Mesothelial cell of epicardium (in vitro differentiated cells): ENCODE measurements at places on chromosomes 16 and 17.

DNA sequence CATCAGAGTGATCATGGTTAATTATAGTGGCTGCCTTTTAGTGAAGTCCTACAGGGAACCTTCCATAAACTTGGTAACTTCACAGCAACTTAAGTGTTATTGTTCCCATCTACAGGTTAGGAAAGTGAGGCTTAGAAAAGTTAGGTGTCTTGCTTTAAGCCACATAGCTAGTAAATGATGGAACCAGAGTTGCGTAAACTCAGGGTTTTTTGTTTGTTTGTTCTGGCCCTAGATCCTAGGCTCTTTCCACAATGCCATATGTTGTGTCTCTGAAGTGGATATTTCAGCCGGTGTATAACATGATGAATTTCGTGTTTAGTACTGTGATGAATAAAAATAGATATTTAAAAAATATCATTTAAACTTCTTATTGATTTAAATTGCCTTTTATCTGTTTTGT, 27.6 kb downstream of the DNAH9 start:
- no peak for DNase-seq

- peak; percentile 76 for DNase-seq
Measured at GRCh38 chr16:88743693-88744576, 37.6 kb downstream of the CTU2 start.

GRCh38 chr16:71337631-71338030, 20.9 kb upstream of the CALB2 start:
- DNase-seq = no peak

GRCh38 chr16:52963212-52963854, 89.4 kb downstream of the CHD9NB start:
- DNase-seq = no peak

GRCh38 chr17:64354824-64355535, 35.7 kb downstream of the PECAM1 start:
- no peak for DNase-seq

DNA sequence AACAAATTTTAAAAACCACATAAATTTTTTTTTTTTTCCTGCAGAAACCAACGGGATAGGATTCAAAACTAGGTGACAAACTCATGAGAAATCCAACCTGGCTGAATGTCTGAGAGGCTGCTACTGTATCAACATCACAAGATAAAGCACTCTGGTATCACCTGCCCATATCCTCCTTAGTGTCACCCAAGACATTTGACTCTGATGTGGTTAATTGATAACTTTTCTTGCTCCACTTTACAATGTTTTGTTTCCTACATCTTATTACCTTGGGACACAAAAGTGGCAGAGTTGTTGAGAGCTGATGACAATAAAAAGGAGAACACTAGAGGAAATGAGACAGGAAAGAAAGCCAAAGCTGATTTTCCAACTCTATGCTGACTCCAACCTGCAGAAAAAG, 4.0 kb upstream of the FBXL20 start:
- no peak for DNase-seq

DNA sequence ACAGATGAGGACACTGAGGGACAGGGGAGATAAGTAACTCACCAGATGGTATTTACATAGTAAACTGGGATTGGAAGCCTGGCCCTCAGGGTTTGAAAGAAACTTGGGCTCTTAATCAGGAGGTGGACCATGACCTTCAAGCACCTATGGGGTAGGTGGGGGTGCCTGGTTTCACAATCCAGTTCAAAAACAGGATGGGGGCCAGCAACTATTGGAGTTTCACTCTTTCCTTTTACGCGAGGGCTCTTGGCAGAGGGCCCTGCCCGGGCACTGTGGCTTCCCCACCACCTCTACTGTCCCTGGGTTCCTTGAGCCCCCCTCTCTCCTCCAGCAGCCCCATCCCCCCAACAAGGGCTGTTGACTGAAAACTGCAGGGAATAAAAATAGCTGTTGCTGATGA, 11.3 kb upstream of the PRR29 start:
- no peak for DNase-seq

GRCh38 chr16:68737046-68737729, at the start of gene CDH1:
Gene CDH1, plus strand, starts transcription at chr16:68737292. Its CDS starts 124 bp downstream, at chr16:68737416.
- DNase-seq = peak; percentile 79

- no peak for DNase-seq
Measured at GRCh38 chr16:67663877-67664222, 2.7 kb downstream of the ENKD1 start.

- DNase-seq = no peak
Measured at GRCh38 chr16:54694651-54695050, 236.0 kb upstream of the IRX5 start.

DNA sequence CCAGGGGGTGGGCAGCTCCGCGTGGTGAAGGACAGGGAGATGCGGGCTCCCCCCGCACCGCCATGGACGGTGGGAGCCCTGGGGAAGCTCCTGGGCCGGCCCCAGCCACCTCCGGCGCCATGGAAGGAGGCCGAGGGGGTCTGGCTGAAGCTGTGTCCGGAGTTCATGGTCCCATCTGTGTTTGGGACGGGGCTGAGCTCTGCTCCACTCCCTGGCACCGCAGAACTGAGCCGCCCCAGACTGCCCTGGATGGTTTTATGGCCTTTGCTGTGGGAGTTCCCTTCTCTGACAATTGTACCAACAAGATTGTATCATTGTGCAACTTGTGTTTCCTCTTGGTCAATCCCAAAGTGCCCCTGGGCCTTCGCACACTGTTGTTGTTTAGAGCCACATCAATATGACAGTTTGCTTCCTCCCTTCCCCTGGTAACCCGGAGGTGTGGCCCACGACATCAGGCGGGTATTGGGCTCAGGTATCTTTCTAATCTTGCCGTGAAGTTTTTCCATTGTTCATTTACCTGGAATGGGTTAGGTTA, 942 bp downstream of the KRT23 start:
- DNase-seq = no peak

DNA sequence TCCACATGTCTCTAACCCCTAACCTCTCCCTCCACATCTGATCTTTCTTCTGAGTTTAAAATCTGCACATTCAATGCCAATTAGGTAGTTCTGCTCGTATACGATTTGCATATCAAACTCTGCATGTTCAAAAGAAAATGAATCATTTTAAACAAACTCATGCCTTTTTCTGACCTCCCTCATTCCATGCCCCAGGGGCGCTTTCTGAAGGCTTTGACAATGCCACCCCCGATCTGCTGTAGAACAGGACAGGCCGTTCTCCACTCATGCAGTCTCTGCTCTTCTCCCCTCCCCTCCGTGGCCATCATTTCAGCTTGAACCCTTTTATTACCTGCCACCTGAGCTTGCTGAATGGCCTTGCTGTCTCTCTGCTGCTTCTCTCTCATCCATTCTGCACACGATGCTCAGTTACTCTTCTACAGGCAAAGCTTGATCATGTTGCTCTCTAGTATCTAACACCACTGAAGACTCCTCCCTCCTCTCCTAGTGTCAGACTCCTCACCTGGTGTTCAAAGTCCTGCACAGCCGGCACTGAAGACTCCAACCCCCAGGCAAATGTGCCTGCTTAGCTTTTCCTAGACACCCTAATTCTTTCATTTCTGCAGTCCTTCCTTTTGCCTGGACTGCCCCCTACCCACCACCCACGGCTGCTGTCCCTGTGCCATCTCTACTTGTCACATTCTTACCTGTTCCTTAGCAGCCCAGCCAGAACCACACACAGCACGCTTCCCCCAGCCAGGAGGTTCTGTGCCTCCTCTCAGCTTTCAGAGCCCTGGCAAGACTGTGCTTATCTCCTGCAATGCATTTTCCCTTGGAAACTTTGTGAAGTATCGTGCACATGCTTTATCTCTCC, 6.2 kb downstream of the TMEM238L start:
- no peak for DNase-seq

- DNase-seq = no peak
Measured at GRCh38 chr17:48071654-48072053, 23.5 kb downstream of the NFE2L1 start.

GRCh38 chr16:54355251-54355650, 68.7 kb upstream of the IRX3 start:
- DNase-seq = no peak

DNA sequence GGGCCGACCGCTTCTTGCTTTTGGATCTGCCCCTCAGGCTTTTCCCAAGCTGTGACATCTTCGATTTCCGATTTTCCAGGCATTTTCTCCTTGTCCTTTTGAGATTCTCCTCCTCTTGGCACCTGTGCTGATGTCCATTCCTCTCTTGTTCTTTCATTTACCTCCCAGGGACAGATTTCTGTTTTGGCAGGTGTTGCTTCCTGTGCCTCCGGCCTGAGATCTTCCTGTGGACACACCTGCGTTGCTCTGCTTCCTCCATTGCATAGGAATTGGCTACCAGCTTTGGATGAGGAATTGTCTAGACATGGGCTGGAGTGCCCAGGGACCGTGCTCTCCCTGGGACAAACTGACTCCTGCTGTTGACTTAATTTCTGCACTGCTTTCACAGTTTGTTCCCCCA, 15.1 kb downstream of the GPR179 start:
- DNase-seq = no peak

DNA sequence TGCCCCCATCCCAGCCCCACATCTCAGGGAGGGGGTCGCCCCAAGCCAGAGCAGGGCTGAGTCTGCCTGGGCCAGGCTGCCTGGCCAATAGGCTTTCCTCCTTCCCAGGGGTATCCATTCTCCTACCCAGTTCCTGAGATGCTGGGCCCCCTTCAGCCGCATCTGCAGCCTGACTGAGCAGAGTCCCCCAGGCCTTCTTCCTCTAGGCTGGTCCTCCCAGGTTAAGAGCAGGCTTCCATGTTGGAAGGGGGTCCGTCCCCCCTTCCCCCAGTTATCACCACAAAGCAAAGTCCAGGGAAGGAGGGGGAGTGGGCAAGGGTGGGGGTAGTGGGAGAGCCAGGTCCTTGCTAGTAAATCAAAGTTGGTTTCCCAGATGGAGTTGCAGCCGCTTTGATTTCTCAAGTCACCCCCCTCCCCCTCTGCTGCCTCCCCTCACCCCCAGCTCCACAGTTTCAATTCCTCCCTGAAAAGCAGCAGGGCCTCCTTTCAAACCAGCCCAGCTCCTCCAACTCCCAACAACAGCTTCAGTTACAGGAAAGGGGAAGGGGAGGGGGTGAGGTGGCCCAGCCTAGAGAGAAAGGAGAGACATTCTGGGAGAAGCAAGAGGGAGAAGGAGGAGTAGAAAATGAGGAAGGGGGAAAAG, 9.5 kb upstream of the FZD2 start:
- DNase-seq = no peak

DNA sequence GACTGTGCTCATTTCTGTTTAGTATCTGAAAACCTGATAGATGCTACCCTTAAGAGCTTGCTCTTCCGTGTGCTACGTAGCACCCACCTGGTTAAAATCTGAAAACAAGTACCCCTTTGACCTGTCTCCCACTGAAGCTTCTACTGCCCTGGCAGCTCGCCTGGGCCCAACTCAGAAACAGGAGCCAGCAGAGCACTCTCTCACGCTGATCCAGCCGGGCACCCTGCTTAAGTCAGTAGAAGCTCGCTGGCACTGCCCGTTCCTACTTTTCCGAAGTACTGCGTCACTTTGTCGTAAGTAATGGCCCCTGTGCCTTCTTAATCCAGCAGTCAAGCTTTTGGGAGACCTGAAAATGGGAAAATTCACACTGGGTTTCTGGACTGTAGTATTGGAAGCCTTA, 18.9 kb downstream of the NTAN1 start:
- no peak for DNase-seq

DNA sequence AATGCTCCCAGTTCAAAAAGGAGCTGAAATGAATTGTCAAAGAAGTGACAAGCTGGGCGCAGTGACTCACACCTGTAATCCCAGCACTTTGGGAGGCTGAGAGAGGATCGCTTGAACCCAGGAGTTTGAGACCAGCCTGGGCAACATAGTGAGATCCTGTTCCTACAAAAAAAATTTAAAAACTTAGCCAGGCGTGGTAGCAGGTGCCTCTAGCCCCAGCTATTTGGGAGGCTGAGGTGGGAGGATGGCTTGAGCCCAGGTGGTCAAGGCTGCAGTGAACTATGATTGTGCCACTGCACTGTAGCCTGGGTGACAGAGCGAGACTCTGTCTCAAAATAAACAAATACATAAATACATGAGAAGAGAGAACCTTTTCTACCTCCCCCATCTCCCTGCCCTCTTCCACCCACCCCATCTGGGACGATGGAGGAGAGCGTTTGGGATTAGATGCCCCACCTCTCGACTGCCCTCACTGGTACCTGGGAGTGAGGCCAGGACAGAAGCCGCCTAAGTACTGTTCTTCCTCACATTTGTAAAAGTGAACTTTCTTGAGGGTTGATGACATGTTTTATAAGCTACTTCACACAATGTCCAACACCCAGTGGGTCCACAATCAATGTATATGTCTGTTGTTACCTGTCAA, 2.4 kb downstream of the IL4R start:
- no peak for DNase-seq

DNA sequence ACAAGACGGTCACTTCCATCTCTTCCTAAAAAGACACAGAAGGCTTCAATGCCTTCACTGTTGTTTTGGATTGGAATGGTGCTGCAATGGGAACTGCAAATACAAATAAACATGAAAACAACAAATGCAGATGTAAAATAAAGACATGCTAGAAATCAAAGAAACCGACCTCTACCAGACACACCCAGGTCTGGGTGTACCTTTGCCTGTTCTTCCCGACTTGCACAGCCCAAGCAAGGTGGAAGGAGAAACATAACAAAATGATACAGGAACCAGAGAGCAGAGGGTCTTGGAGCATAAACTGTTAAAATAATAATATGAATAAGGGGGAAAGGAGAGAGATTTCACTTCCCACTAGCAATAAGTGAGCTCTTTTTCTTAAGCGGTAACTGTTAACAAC, 17.3 kb downstream of the RFFL start:
- no peak for DNase-seq

DNA sequence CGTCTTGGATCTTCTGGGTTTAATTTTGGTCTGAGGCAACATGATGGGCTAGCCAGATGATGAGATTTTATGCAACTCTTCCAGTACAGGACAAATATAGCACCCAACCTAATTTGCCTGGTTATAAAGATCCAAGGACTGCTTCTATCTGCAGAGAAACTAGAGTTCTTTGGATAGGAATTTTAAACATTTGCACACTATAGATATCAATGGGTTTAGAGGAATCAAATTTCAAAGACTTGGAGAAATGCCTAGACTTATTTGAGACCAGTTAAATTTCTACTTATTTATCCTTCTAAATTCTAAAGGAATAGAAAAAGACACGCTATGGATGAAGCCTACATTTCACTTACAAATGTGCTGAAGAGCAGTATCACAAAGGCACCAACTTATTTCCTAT, 12.6 kb downstream of the PMFBP1 start:
- no peak for DNase-seq

DNA sequence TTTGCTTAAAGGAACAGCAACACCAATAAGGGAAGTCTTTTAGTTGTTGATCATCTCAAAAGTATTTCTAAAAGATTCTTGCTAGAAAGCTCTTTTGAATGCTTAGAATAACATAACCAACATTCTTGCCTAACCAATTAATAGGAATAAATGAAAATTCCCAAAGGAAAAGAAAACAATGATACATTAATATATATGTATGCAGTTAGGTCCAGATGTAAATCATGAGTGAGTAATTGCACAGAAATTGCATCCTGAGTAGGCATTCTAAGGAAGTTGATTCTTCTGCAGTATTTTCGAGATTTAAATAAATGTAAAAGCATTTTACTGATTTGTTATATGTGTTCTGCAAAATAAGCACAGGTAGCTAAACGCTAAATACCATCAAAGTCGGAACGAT, 22.1 kb downstream of the COX10 start:
- DNase-seq = no peak

- DNase-seq = no peak
Measured at GRCh38 chr17:54932711-54933110, 32.1 kb downstream of the TOM1L1 start.

- no peak for DNase-seq
Measured at GRCh38 chr17:12974005-12974531, 43.8 kb downstream of the ELAC2 start.
